H9 (cell line): ENCODE measurements at places on chromosomes 12 and 14.

- no peak for DNase-seq
These were observed 15.8 kb downstream of the DTD2 start for GRCh38 chr14:31441273-31442111.

- DNase-seq, result no peak
These were observed 56.3 kb downstream of the SIX6 start for GRCh38 chr14:60565211-60565610.

GRCh38 chr12:31951008-31951407, 8.2 kb upstream of the RESF1 start:
- no peak for DNase-seq

GRCh38 chr12:32298917-32299316, 100.4 kb upstream of the FGD4 start:
- no peak for DNase-seq

- no peak for DNase-seq
These were observed 68.5 kb upstream of the CAPRIN2 start for GRCh38 chr12:30823156-30823699.
